ENCODE measurements at places on chromosomes 1 and 21.

DNA sequence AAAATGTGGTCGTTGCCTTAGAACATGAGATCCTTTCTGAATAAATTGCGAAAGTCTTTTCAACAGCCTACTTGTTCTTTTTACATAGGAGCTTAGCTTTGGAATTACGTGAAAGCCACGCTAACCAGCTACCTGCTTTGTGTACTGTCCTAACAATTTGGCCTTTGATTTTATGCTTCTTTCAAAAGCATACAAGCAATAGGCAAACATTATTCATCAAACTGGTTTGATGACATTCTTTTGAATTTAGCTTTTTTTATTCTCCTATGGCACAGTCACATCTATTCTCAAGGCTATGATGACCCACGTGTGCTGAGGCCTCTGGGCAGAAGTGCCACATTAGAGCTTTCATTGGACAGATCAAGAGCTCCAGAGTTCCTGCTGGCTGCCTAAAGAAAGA, 178.0 kb upstream of the DPT start:
- DNase-seq: no peak

- no peak for DNase-seq
Measured at GRCh38 chr1:169928438-169929209, 34.9 kb upstream of the SCYL3 start.

DNA sequence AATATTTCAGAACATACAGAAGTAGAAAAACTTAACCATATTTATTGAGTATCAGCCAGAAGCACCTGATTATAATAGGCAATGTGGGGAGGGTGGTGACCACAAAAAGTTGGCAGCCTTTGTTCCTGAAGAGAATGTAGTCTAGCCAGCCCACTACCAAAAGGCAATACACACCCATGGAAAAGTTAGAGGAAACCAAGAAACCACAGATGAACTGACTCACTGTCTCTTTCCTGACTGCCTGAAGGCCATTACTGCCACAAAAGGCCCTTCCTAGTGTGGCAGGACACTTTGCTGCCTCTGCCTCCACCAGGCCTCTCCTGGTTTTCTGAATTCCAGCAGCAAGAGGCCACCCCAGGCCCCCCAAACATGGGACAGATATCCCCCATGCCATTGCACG, 14.6 kb upstream of the PROX1 start:
- DNase-seq: no peak

DNA sequence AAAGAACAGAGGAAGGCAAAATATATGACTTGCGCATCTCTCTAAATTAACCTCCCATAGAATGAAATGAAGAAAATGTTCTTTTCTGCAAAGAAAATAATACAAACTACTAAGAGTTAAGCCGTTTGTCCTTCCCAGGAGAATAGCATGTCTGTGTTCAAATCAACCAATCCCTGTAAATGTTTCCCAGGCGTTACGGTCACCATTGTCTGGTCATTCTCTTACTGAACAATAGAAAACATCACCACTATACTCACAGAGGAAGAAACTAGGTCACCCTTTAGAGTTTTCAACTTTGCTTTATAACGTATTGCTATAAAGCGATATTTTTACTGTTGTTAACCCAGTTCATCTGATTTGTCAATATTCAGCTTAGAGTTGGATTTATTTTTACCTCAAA, 34.1 kb downstream of the COL11A1 start:
- no peak for DNase-seq

DNA sequence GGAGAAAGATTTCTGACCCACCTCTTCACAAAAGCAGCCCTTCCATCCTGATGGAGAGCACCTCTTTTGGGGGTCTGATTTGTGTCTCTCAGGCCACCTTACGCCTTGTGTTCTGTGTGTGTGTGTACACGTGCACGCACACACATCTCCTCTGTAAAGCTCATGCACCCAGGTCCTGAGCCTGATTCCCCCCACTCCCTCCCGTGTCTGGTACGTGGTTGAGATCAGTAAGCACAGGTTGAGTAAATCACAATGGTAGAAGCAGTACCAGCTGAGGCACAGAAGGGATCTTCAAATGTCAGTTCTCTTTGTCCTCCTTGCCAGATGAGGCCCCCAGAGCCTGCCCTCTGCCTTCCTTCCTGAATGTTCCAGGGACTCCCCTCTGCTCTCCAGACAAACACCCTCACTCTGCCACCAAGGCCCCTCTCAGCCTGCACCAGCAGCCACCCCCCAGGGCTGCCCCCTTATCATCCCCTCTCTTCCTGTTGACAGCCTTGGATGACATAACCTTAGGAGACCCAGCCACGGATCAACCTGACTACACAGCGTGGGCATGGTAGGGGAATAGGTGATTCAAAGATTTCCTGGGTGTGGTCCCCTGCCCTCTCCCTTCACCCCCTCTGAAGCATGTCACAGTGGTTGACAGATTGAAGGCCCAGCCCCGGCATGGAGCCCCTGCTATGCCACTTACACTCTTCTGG, 112.8 kb downstream of the HIVEP3 start:
- DNase-seq: no peak

- DNase-seq: no peak
Measured at GRCh38 chr1:239603530-239603929, 217.2 kb downstream of the CHRM3 start.

GRCh38 chr1:243645281-243645680, 204.8 kb downstream of the AKT3 start:
- no peak for DNase-seq

GRCh38 chr1:166999500-167000055, 10.5 kb downstream of the MAEL start:
- DNase-seq: no peak

DNA sequence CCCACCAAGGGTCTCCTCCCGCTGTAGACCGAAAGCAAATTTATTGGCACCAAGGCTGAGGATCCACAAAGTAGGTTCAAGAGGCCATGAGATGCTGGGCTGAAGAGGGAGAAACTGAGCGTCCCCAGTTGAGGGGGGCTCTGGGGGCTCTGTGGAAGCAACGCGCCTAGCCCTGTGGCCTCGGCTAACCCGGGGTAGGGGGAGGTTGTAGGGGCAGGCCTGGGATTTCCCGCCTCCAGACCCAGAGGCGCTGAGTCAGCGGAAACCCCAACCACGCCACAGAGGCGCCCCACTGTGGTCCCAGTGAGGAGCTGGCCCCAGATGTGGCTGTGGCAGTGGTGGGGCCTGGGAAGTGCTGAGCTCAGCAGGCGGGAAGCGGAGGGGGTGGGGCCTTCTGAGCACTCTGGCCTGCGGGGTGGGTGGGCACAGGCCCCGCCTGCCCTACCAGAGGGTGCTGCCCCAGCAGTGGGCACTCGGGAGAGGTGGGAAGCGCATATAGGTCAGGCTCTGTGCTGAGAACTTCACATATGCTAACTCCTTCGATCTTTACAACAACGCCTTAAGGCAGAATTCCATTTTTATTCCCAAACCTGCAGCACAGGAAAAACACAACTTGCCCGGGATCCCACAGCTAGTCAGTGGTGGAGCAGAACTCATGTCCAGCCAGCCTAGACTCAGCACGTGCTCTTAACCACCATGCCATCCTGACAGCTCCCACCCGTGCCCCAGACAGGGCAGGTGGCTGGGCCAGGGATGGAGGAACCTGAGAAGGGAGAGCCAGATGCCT, 1.5 kb upstream of the COL16A1 start:
- DNase-seq: peak; percentile 49

GRCh38 chr1:38077523-38078147, 31.0 kb upstream of the POU3F1 start:
- DNase-seq: no peak

GRCh38 chr1:242629396-242629795, 104.9 kb upstream of the PLD5 start:
- no peak for DNase-seq

GRCh38 chr21:32828908-32829307, 57.4 kb upstream of the PAXBP1 start:
- no peak for DNase-seq

- DNase-seq: no peak
Measured at GRCh38 chr1:209455145-209455544, 128.4 kb upstream of the CAMK1G start.

DNA sequence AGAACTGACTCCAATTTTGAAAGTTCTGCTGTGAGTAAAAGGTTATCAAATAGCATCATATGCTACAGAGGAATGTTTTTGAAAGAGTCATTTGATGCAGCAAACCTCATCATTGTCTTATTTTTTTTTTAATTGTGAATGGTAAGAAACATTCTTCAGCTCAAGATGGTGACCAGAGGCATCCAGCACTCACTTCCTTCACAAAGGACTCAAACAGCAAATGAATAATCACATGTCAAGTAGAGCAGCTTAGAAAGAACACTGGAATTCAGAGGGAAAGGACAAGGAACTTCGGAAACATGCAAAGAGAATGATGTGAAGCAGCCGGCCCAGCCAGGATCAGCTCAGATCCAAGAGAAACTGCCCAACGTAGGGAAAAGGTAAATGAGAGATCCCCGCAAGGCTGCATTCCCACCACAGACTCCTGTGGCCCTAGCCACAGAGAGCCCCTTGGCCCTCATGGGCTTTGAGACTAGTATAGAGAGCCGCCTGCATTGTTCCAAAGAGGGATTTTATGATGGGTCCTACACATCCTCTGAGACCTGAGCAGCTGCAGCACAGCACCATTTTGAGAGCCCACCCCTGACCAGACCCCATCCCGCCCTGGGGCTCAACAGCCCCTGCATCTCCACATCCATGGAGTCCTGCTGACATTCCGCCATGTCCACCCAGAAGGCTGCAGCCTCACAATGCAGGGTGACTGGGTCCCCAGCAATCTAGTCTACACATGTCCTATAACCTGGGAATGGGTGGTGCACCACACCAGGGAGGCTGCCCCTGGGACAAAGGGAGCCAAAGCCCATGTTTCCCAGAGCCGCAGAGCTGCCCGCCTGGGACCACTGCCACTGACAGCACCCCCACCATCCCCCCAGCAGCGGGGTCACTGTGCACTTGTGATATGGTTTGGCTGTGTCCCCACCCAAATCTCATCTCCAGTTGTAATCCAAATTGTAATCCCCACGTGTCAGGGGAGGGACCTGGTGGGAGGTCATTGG, 21.2 kb upstream of the UTS2 start:
- DNase-seq: no peak

DNA sequence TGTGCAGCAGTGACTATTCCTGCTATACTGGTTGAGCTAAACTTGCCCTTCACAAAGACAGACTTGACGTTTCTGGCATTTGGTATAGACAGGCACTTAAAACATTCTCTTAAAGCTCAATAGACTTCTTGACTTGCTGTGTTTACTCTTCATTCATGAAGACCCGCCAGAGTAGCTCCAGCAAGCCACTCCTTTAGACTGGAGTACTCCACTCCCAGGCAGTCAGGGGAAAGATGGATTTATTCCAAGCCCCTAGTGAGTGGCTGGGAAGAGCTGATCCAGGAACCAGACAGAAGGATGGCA, 70.7 kb downstream of the EVA1C start:
- DNase-seq: no peak

DNA sequence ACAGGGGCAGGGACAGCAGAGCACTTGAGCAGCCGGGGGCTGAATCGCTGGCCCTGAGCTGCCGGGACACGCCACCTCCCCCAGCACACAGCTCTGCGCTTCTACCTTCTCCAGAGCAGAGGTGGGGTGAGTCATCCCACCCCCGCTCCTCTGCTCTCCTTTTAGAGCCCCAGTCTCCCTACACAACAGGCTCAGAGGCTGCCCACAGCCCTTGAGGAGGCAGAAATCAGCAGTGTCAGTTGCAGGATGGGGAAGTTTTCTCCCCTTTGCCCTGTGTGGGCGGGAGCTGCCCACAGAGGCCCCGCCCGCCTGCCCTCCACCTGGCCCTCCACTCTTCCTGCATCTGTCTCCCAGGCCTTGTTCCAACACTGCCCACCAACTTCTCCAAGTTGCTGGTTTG, 94.6 kb downstream of the STUM start:
- DNase-seq: no peak

GRCh38 chr1:209103092-209103491, 480.4 kb upstream of the CAMK1G start:
- DNase-seq: no peak

- no peak for DNase-seq
Measured at GRCh38 chr1:187563191-187563590, 734.4 kb downstream of the PLA2G4A start.

DNA sequence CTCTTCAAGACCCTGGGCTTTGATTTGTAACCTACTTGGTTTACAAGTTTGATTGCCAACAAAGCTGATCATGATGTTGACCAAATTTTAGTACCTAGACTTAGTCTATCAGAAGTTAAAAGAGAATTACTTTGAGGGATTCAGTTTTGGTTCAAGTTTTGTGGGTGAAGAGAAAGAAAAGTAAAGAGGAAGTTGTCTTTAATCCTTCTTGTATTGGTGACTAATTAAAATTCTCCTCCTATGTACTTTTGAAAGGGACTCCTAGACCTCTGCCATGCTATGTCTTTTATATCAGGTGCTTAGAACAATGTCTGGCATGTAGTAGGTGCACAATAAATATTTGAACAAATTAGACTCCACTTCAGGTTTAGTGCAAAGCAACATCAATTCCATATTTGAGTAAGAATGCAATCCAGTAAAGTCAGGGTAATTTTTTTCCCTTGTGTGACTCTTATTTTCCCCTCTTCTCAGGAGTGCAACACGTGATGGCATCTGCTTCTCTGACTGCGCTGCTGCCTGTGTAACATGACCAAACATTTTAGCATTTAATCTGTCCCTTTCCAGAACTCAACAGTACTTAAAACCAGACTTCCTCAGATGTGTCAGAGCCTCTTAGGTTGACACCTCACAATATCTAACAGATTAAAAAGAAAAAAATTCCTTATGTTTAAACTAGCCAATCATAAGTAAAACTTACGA, 41.1 kb upstream of the KCNQ4 start:
- DNase-seq: no peak

DNA sequence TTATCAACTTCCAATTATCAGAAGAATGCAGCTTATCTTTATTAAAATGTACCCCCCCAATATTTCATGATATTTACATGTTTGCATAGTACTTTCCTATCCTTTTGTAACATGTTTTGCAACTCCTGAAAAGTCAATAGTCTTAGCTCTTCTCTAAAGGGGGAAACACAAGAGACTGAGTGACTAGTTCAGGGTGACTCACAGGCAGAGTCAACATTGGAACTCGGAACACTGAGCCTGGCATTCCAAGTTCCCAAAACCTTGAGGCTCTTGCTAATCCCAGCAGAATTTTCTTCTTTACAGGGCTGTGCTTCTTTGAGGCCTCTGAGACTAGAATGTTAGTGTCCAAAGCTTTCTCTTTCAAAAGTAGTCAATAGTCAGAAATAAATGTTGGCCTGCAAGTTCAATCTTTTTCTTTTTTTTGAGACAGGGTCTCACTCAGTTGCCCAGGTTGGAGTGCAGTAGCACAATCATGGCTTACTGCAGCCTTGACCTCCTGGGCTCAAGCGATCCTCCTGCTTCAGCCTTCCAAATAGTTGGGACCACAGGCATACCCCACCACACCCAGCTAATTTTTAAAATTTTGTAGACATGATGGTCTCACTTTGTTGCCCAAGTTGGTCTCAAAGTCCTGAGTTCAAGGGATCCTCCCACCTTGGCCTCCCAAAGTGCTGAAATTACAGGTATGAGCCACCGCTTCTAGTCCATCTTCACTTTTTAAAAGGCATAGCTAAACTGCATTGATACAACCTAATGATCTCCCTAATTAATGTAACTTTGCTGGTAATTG, 37.5 kb downstream of the ZNF281 start:
- DNase-seq: no peak

DNA sequence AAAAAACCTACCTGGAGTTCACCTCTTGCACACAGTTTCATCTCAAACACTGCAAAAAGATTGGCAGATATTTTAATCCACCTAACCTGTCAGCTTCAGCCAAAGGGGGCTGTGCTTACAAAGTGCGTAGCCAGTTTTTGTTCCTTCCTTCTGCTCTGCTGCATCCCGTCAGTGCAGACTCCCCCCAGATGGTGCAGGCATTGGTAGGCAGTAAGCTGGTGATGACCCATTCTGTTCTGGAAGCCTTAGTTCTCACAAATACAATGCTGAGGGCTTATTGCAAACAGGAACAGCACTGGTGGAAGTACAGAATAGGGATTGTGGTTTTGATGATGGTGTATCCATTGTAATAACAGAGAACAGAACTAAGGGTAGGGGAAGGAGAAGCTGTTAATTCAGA, 239.5 kb downstream of the RYR2 start:
- DNase-seq: no peak
